ENCODE measurements at places on chromosomes 11 and 22.

- DNase-seq = no peak
Observed at GRCh38 chr11:128053981-128054931, 533.1 kb downstream of the ETS1 start.

GRCh38 chr11:78583889-78584288 is 9.2 kb upstream of the NARS2 start:
- no peak for DNase-seq

DNA sequence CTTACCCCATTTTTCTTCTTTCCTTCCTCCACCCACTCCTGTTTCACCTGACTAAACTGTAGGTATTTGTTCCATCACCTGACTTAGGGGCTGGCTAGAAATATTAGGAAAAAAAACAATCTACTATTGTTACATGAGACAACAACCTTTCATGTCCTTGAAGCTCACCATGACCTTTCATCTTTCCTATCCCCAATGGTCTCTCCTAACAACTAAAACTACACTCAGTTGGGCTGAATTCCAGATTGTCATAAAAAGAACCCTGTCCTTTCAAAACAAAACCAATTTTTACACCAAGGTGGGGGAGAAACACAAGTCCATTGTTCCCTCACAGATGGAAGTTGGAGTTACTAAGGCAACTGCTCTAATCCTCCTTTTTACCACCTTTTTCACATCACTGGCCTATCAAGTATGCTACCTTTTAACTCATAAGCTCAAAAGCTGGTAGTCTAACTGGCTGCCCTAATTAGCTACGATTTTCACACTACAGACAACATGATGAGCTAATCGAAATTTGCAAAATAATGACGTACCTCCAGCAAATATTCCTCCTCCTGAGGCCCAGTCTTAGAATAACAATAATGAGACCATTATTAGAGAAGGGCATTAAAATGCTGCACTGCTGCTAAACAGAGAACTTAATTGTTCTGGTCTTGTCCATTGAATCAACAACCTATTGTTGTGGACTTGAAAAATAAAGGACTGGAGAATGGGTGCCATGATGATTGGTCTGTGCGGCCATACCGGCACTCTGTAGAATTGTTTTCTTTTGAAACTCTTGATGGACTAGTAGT is 46.5 kb upstream of the SOX6 start:
- DNase-seq = no peak

- no peak for DNase-seq
Observed at GRCh38 chr11:74272276-74272675, 39.2 kb downstream of the P4HA3 start.

DNA sequence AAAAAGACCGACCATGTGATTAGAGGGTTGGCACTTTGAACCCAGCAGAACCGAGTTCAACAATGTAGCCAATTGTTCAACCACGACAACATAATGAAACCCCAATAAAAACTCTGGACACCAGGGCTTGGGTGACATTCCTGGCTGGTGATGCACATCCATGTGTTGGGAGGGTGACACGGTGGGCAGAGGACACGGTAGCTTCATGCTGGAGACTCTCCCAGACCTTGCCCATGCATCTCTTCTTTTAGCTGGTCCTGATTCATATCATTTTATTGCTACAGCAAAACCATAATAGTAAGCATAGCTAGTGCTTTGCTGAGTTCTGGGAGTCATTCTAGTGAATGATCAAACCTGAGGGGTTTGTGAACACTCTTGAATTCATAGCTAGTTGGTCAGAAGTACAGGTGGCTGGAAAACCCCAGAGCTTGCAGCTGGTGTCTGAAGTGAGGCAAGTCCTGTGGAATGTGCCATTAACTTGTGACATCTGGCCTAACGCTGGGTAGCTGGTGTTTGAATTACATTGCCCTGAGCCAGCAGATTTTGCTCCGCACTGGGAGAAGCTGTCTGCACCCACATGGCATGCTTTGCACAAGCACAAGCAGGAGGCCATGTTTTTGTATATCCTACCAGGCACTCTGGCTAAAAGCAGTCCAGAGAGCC is 14.0 kb downstream of the RPUSD4 start:
- DNase-seq = peak; percentile 39

- DNase-seq = no peak
Observed at GRCh38 chr11:43523632-43524031, 156.9 kb upstream of the HSD17B12 start.

DNA sequence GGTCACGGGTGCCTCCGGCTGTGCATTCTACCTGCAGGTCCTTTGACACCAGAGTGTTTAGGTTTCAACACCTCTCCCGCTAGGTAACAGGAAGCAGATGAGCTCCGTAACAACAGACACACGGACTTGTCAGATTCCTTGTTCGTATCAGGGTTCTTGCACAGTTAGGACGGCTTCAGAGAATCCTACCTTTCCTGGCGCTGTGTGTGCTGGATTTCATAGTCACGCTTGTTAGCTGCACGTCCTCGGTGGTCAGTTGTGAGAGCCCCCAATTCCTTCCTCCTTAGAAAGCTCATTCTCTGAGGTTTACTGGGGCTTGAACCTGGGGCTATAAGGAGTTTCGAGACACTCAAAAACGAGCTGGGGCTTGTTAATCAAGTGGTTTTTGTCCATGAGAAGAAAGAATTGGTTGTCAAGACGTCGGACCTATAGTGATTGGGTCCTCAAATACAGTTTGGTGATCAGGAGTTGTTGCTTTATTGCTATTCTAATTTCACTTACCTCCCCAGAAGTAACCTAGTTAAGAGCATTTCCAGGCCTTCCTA is 664 bp downstream of the DDB2 start:
- no peak for DNase-seq

GRCh38 chr11:64428693-64429092 is 69.7 kb downstream of the RPS6KA4 start:
- DNase-seq = no peak

- DNase-seq = no peak
Observed at GRCh38 chr11:126118806-126119205, 56.1 kb upstream of the CDON start.

DNA sequence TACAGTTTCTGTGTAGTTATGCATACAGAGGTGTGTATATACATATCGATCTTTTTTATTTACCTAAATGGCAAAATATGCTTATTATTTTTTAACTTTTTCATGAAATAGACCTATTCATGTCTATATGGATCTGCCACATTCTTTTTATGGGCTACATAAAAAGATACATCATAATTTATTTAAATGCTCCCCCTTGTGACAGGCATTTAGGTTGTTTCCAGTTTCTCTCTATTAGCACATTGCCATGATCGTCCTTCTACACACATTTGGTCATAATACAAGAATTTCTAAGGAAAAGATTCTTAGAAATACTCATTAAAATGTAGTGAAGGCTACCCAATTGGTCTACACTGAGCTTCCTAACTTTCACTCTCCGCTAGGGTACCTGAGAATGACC is 1067.4 kb downstream of the OPCML start:
- DNase-seq = no peak

GRCh38 chr11:64096835-64097234 is 61.1 kb downstream of the FLRT1 start:
- DNase-seq = no peak

DNA sequence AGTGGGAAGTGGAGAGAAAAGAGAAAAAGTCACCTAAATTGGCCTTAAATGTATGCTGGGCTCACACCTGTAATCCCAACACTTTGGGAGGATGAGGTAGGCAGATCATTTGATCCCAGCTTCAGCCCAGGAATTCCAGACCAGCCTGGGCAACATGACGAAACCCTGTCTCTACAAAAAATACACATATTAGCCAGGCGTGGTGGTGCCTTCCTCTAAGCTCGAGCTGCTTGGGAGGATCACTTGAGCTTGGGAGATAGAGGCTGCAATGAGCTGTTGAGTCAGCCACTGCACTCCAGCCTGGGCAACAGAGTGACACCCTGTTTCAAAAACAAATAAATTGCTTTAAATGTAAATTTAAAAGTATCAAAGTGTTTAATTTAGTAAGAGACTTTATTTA is 3.9 kb downstream of the CBL start:
- DNase-seq = no peak

DNA sequence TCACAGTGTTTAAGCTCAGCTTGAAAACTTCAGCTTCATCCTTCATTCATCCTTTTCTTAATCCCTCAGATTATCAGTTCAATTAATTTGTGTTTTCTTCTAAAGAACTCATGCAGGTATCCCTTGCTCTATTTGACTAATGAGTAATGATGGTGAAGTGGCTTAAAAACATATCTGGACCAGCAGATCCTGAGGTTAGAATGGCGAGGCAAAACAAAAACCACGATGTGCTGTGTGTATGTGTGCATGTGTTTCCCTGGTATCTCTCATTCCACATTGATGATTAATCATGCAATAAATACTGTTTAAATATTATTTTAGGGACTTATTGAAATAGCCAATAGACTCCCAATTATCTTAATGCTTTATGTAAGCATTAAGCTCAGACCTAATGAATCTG is 437.0 kb downstream of the DYNC2H1 start:
- no peak for DNase-seq

DNA sequence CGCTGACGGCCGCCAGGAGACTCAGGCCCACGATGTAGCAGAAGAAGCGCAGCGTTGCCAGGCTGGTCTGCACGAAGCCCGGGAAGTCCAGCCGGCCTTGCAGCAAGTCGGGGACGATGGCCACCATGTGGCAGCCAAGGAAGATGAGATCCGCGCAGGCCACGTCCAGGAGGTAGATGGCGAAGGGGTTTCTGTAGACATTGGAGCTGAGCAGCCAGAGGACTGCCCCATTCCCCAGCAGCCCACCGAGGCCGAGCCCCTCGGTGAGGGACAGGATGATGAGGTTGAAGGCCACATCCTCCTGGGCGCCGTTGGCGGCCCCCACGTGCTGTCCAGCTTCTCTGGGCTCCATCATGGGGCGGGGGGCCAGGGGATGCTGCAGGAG is 3.8 kb downstream of the MRGPRE start:
- no peak for DNase-seq

- no peak for DNase-seq
Observed at GRCh38 chr11:22657101-22657694, 9.2 kb upstream of the GAS2 start.

GRCh38 chr11:115169251-115169650 is 335.0 kb downstream of the CADM1 start:
- DNase-seq = no peak

GRCh38 chr11:104650234-104650633 is 248.0 kb downstream of the CASP12 start:
- no peak for DNase-seq

DNA sequence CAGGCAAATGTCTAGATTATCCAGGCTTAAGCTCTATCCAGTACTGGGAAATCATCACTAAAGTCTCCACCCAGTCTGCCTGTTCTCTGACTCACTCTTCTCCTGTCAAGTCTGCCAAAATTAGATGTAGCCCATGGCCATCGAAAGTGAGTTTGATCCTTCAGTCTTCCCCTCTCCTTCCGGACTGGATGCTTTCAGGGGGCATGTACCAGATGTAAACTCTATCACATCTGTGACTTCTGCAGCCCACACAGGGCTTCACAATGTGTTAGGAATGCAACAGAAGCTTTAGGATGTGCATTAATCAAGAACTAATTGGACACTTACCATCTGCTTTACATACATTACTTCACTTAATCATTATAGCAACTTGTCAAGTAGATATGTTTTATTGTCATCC is 12.3 kb downstream of the ME3 start:
- DNase-seq = no peak

- no peak for DNase-seq
Observed at GRCh38 chr11:108616549-108616948, 23.0 kb upstream of the EXPH5 start.

GRCh38 chr11:92834296-92835020 is 135.0 kb upstream of the MTNR1B start:
- DNase-seq = no peak

GRCh38 chr22:49727881-49728569 is 99.6 kb downstream of the BRD1 start:
- DNase-seq = no peak

GRCh38 chr11:1422481-1422880 is 32.7 kb downstream of the BRSK2 start:
- DNase-seq = no peak

GRCh38 chr22:49534386-49534785 is 293.3 kb downstream of the BRD1 start:
- no peak for DNase-seq

GRCh38 chr11:116379185-116379828 is 393.5 kb downstream of the BUD13 start:
- DNase-seq = no peak

- DNase-seq = no peak
Observed at GRCh38 chr11:60165538-60165937, 17.3 kb downstream of the MS4A6A start.

- no peak for DNase-seq
Observed at GRCh38 chr11:46553814-46554212, 40.0 kb downstream of the AMBRA1 start.

DNA sequence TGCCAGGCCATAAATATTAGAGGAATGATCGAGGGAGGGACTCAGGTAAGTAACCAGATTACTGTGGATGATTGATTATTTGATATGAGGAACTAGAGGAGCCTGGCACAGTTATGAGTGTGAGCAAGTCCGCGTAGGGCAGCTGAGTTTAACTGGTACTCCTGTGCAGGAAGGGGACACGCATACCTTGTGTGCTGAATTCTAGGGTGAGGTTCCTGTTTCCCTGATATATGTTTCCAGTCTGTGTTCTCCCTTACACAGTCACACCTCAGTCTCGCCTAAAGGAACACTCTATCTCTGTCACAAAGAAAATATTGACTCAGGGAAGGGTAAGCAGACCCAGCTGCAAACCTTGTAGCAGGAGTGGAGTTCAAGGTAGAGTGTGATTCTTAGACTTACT is 17.4 kb downstream of the SGSM3 start:
- no peak for DNase-seq

GRCh38 chr11:129385801-129386200 is 10.2 kb downstream of the BARX2 start:
- DNase-seq = no peak

DNA sequence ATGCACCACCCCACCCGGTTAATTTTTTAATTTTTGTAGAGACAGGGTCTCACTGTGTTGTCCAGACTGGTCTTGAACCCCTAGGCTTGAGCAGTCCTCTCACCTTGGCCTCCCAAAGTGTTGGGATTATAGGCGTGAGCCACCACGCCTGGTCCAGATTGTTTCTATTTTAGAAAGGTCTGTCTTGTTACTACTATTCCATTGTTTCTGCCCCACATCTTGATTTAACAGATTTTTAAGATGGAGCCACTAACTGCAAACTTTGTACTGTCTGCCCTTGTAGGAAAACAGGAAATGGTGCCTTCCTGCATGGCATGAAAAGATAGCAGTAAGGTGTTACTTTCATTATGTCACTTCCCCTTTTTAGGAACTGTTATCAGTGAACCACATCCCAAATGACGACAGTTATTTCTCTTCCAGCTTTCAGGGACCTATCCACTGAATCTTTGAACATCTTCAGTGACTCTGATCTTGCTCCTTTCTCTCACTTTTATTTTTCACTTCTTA is 23.2 kb downstream of the TAF1D start:
- DNase-seq = no peak

DNA sequence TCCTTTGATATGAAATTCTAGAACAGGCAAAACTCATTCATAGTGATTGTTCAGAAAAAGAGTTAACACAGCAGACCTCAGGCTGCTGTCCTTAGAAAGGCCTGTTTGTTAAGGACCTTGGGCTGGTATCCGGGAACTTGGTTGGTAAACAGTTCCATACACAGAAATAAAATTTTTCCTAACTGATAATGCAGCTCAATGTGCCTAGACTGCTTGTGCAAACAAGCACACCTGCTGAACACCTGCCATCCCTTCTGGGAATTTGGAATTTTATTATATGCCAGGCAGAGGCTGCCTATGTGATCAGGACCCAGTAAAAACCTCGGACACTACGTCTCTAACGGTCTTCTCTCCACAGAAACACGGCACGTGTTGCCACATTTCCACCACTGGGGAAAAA is 11.5 kb downstream of the THAP12 start:
- DNase-seq = no peak

- no peak for DNase-seq
Observed at GRCh38 chr11:2721210-2721916, 21.6 kb upstream of the KCNQ1OT1 start.

Measured in AG04450 (cell line).